G401 (cell line): ENCODE measurements at places on chromosomes 1 and 21. TPM values are rescaled to one million over a fixed set of nuclear protein-coding genes. Genes with fewer than 3 reads are reported as not detected.

Gene AADACL4
- total RNA-seq = not detected in 2 replicates

Gene ARHGEF10L
- total RNA-seq = 16.4 and 19.6 TPM in 2 replicates

Gene ZNF648
- not detected in 2 replicates for total RNA-seq

Gene HMGCS2
- total RNA-seq = not detected in 2 replicates

Gene CSMD2
- total RNA-seq = not detected in 2 replicates

Gene MSH4
- total RNA-seq = not detected in 2 replicates

Gene OR10T2
- total RNA-seq = not detected in 2 replicates

Gene DNM3
- 8.3 and 13.0 TPM in 2 replicates for total RNA-seq

Gene KCNK2
- not detected in 2 replicates for total RNA-seq
